Cardiac fibroblast (primary cell): ENCODE measurements at places on chromosomes 1 and 21.

DNA sequence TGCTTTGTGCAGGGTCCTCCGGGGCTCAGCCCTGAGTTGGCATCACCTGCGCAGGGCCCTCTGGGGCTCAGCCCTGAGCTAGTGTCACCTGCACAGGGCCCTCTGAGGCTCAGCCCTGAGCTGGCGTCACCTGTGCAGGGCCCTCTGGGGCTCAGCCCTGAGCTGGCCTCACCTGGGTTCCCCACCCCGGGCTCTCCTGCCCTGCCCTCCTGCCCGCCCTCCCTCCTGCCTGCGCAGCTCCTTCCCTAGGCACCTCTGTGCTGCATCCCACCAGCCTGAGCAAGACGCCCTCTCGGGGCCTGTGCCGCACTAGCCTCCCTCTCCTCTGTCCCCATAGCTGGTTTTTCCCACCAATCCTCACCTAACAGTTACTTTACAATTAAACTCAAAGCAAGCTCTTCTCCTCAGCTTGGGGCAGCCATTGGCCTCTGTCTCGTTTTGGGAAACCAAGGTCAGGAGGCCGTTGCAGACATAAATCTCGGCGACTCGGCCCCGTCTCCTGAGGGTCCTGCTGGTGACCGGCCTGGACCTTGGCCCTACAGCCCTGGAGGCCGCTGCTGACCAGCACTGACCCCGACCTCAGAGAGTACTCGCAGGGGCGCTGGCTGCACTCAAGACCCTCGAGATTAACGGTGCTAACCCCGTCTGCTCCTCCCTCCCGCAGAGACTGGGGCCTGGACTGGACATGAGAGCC, 22.7 kb downstream of the COL6A1 start:
- no peak for DNase-seq

DNA sequence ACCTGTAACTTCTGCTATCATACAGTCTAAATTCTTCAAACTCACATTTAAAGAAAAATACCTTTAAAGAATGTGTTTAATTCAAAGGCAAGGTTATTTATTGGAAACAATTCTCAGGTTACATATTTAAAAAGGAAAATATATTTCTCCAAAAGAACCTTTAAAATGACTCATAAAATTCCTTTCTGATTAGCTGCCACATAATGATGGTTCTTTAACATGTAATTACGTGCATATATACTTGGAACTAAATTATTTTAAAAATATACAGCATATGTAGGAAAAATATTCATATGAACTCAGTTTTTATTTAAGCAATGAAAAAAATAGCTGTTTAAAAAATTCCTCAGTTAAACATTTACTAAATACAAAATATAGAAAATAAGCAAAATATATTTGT, 173.6 kb downstream of the COP1 start:
- DNase-seq, result peak; percentile 48

GRCh38 chr1:187654635-187655034, 825.9 kb downstream of the PLA2G4A start:
- no peak for DNase-seq

GRCh38 chr1:22680726-22681125, 27.7 kb downstream of the C1QB start:
- DNase-seq, result no peak

DNA sequence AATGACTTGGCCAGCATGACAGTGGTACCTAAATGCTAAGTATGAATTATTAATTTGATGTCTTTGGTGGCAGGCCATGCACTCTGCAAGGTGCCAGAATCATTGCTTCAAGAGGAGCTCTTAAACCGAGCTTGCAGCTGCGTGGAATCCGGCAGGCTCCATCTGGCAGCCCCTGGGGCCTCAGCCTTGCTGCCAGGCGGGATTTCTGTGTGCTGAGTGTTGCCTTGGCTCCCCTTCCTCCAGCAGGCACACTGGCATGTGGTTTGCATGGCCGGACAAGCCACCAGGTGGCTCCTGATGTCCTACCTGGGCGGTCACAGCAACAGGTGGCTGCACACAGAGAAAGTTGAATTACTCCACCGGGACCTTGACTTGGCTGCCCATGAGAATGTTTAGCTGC, 155.4 kb downstream of the URB2 start:
- no peak for DNase-seq

DNA sequence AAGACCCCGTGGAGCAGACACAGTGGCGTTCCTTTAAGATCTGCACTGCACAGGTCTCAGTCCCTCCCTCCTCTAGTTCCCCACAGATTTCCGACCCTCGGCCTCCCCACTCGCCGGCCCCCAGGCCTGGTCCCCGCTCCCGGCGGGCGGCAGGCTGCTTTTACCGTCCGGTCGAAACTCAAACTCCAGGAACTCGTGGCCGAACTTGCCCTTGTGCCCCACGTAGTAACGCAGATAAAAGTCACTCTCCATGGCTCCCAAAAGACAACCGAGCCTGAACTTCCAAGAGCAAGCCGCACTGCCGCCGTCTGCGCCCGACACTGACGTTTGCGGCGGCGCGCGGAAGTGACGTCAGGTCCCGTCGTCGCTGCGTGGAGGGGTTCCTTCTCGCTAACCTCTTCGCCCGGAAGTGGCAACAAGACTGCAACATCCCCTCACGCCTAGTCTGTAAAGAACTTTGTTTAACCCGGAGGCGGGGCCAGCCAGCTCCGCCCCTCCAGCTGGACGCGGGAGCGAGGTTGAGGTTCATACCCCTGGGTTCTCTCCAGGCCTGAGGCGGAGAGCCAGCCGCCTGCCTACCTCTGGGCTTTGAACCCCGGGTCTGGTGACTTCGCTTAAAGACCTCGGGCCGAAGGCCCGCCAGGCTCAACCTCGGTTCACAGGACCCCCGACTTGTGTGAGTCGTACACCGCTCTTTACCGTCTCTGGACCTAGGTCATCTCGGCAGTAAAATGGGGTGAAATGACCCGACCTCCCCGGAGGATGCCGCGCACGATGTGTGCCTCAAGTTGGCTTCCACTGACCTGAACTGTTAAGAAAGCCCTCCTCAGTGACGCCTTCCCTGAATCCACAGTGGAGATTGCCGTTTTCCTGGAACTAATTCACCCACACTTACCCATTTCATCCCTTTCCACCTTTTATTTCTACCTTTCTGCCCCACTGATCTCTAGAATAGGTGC, at the start of gene MAGOH:
MAGOH (minus strand) TSS at position 322 of the 959 bp plus-strand sequence; CDS start at position 252, 70 bp downstream.
- DNase-seq, result peak; percentile 97

- peak; percentile 58 for DNase-seq
These were observed 20.5 kb upstream of the XPR1 start for GRCh38 chr1:180611016-180611930.

GRCh38 chr1:1066403-1067283, 7.5 kb downstream of the RNF223 start:
- DNase-seq, result no peak

GRCh38 chr21:43277481-43278351, 108.9 kb downstream of the CRYAA start:
- no peak for DNase-seq

DNA sequence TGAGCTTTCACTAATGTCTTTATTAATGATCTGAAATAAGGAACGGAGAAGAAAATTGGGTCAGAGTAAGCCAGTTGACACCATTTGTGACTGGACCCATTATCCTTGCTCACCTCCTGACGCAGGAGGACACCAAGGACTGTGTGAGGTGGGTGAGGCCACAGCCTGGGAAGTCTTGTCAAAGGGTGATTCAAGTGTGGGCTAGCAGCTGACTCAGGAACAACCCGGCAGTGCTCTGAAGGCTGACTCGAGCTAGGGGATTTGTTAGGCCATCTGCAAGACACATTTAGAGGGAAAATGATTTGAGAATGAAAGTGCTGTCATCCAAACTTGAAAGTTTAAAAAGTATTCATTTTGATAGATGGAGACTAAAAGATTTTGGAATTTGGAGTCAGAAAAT, 21.2 kb downstream of the PRRX1 start:
- DNase-seq, result peak; percentile 50

DNA sequence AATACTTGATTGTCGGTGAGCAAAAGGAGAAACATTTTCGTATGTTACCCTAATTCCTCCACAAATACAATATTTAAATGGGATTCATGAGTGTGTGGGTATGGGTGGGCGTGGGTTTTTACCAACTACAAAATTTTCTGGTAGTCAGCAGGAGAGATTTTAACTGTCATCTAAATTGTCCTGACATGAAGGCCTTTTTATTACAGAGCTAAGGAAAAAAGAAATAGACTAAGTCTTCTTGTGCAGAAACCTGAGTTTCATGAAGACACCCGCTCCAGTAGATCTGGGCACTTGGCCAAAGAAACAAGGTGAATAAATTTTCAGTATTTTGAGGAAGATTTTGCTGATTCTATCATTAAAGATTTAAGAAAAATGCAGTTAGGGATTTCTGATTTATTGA, 752 bp downstream of the RGS18 start:
- DNase-seq, result no peak

GRCh38 chr1:58409336-58409735, 137.2 kb downstream of the OMA1 start:
- DNase-seq, result no peak

GRCh38 chr21:46424621-46425020, 34.1 kb upstream of the DIP2A start:
- DNase-seq, result no peak
